AG08395 (cell line): ENCODE measurements at places on chromosomes 5 and 9.

DNA sequence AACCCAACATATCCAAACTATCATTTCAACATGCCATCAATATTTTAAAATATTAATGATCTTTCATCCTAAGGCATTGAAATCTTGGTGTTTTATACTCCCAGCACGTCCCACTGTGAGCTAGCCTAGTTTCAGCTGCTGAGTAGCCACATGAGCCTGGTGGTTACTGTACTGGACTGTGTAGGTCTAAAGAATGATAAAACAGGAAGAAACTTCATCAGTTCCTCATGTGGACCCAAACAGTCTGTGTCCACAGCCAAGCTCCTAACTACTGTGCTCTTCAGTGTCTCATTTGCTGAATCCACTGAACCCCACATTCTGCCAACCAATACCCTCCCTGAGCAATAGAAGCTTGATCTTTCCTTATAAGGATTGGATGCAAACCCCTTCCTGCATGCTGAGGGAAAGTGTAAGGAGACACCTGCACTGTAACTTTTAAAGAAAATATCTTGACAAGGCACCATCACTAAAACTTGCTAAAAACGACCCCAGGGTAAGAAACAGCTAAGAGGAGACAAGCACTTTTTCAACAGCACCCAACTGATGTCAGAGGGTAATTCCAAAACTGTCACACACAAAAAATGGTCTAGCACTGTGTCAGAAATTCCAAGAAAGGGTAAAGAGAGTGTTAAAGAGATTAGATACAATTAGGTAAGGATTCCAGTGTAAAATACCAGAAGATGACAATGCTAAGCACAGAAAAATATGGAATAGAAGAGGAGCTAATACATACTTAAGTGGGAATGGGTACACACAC lies 126.9 kb downstream of the SPOCK1 start:
- no peak for DNase-seq

- no peak for DNase-seq
Measured at GRCh38 chr9:26418480-26418879, 474.1 kb downstream of the CAAP1 start.

- DNase-seq, result no peak
Measured at GRCh38 chr9:23361096-23361495, 464.9 kb downstream of the ELAVL2 start.

- no peak for DNase-seq
Measured at GRCh38 chr9:96050861-96051155, 175.3 kb downstream of the ERCC6L2 start.

DNA sequence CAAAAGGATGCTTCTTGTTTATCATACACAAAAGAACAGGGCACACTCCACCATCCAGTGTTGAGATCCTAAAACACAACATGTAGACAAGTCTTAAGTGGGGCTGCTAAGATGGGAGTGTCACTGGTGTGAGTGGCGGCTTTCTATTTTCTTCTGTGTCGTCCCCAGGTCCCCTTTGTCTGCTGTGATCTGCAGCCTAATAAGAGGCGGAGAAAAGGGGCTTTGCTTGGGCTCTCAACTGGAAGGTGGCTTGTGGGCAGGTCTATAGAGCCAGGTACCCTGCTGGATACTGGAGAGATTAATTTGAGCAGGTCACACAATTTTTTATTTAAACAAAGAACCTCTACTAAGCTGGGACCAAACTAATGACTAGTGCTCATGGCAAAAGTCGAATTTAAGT lies 126.1 kb upstream of the SAP30L start:
- DNase-seq, result no peak

DNA sequence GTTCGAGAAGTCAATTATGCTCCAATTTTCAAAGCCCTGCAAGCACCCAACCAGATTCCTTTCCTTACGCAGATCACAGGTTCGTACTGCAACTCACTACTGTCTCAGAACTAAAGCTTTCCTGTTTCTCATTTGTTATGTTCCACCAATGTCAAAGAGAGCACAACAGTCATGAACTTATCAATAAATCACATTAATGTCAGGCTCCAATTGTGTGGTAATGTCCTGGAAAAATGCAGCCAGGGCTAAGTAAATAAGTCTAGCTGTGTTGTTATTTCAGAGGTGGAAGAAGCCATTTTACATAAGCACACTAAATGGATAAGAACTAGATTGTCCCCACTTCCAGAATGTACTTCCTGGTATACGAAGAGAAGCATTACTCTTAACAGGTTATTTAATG lies 488.6 kb upstream of the PTGER4 start:
- DNase-seq, result no peak

- DNase-seq, result no peak
Measured at GRCh38 chr5:150663936-150664335, 2.9 kb downstream of the MYOZ3 start.

DNA sequence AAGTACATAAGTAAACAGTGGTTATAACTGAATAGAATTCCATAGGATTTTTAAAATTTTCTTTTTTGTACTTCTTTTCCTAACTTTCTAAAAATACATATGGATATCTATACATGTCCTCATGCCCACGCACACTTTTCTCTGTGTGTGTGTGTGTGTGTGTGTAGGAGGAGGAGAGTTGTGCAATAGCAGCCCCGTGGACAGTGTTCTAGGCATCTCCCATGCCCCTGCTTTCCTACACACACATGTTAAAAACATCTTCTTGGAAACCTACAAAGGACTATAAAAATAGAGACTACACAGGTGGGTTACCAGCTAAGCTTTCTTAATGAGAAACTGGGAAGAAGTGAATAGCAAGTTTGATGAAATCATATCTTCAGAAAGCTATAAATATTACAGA lies 19.8 kb upstream of the HEXB start:
- no peak for DNase-seq

- peak; percentile 27 for DNase-seq
Measured at GRCh38 chr9:70525519-70525918, 111.1 kb upstream of the KLF9 start.
